ENCODE measurements at places on chromosomes 1 and 21.

DNA sequence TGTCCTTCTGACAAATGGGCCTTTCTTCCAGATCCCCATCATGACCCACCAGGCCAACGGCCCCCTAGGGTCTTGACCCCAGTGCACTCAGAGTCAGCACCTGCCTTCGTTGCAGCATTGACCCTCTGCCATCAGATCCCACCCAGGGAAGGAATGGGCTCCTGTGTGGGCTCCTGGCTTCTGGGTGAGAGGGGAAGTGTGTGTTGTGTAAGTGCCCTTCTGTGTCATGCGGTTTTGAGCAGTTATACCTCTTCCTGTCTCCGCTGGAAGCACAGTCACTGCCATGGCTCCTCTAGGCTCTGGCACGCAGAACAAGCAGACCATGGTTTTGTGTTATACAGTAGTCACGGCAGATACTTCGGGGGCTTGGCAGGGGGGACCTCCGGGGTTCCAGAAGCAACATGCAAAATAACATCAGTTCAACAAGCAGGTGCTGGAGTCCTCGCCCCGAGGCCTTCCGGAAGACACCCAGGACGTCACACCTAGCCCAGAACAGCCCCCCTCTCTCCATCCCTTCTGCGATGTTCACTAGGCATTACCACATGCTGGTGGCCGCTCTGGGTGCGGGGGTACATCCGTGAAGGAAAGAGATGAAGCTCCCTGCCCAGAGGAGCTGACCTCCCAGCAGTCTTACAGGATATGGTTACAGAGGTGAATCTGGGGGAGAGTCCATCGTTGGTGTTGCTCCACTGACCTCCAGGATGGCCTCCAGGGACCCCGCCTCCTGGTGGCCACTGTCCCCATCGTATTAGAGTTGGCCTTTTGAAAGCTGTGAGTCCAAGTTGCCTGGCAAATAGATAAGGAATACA, 17.4 kb upstream of the KCNAB2 start:
- DNase-seq: peak; percentile 66

DNA sequence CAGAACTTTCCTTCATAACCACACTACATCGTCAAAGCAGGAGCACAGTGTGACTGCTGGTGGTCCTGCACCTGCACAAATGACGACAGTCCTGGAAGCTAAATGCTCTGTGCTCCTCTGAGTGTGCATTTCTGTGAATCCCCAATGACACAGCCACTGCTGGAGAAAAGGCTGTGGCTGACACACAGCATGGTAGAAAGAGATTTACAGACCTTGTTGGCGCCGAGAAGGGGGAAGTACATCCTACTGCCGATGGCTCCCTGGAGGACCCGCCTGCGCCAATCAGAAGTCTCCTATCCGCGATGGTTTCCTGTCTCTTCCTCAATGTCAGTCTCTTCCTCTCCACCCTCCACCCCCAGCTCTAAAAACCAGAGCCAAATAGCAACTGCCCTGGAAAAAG, 115.4 kb upstream of the RAB4A start:
- peak; percentile 20 for DNase-seq

DNA sequence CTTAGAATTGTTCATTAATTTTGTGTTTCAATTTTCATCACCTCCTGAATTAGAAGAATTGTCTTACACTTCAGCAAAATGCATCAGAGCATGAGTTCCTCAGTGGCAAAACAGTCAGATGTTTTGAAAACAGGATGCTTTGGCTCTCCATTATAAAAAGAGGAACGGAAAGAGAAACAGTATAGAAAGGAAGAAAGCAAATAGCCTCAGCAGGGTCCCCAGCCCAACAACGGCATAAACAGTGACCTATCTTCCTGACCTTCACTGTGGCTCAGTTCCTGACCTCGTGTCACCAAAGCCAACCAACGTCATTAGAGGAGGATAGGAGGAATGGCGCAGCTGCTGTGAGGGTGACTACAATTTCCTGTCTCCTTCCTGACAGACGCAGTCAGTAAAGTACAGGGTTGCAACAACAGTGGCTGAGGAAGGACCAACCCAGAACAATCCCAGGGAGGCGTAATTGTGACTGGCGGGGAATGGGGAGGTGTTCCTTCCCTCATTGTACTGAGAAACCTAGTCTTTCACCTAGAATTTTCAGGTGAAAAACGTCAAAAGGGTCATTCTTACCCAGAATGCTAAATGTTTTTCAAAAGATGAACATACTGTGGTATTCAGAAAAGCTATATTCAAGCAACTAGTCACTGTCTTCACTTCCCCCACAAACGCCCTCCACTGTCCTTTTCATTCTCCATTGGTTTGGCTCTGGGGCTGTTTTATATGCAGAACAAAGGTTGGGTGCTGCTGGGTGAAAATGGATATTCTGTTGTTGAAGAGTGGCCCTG, 197.9 kb upstream of the SGIP1 start:
- DNase-seq: peak; percentile 93

GRCh38 chr21:24910591-24910990, 696.7 kb downstream of the MRPL39 start:
- DNase-seq: no peak

- no peak for DNase-seq
These were observed 103.2 kb downstream of the SGIP1 start for GRCh38 chr1:66637146-66637545.

DNA sequence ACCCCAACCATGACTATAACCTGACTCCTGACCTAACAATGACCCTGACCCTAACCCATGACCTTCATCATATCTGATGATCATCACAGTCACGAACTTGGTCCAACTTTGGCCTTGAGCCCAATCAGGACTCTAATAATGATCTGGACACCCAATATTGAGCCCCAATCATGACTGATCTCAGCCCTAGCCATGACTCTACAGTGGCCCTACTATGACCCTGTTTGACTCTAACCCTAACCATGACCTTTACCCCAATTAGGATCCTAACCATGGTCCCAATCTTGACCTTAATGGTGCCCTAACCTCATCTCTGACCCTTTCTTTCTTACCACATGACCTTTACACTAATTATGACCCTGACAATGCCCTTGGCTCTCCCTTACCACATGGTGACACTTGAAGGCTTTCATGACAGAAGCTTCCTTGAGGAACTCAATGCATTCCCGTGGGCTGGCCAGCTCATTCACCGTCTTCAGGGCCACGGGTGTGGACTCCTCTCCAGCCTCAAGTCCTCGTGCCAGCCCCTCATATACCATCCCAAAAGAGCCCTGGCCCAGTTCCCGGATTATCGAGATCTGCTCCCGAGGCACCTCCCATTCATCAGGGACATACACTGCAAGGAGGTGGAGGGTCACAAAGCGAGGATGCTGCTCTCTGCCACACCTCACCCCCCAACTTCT, 16.2 kb downstream of the INSRR start:
- DNase-seq: no peak

- no peak for DNase-seq
These were observed 666 bp upstream of the BEND5 start for GRCh38 chr1:48777219-48777895.

DNA sequence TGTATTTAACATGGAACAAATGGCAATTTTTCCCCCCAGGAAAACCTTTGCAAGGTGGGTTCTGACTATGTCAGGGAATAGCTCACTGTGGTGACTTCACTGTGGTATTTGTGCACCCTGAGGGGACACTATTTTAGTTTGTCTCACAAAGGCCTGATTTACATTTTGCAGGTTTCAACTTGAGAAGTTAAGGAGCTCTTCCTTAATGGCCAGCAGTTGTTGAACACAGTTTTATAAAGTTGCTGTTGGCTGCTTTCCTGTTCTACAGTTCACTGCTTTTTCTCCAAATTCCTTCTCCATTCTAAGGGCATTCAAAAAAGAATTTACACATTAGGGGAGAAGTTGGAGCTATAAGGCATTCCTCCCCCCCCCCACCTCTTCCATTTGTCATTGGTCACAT, 4.6 kb downstream of the LAMC1 start:
- no peak for DNase-seq

DNA sequence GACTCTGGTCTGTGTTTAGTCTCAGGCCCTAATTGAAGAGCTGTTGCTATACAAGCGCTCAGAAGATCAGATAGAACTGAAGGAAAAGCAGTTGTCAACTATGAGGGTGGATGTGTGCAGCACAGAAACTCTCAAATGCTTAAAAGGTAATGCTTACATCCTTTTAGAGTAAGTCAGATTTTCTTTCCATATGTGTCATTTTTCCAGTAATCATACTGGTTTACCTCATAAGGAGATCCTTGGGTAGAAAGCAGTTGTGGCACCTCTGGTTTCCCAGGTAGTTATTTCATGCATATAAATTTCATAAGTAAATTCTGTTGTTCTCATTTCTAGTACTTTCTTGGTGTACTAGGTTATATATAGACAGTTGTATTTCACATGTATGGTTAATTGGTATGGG, 43.0 kb upstream of the TARS2 start:
- no peak for DNase-seq

DNA sequence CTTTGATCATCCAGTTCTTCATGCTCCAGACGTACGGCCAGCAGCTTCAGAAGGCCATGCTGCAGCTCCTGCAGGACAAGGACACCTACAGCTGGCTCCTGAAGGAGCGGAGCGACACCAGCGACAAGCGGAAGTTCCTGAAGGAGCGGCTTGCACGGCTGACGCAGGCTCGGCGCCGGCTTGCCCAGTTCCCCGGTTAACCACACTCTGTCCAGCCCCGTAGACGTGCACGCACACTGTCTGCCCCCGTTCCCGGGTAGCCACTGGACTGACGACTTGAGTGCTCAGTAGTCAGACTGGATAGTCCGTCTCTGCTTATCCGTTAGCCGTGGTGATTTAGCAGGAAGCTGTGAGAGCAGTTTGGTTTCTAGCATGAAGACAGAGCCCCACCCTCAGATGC, 32.5 kb downstream of the MX1 start:
- no peak for DNase-seq

DNA sequence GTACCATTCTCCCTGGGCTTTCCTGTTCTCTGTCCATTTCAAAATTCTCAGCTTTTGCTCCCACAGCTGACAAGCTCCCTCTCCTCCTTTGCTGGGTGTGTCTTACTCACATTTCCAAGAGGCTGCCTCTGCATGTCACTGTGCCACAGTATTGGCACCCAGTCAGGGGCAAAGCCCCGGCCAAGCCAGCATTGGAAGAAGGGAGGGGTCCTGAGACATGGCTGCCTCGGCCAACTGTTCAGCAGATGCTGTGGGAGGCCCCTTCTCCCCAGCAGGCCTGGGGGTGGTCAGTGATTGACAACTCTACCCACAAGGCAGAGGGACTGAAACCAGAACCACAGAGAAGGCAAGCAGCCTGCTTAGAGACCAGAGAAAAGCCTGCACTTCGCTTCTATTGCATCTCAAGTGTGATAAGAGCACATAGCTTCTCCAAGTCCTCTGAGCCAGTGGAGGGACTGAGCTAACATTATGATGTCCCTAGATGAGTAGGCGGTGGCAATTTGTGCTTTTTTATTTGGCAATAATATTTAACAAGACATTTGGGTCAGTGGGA, 294.1 kb downstream of the SIPA1L2 start:
- DNase-seq: no peak

- DNase-seq: no peak
These were observed 10.8 kb downstream of the LRRC8D start for GRCh38 chr1:89831462-89832120.

GRCh38 chr21:45439161-45439872, 34.4 kb downstream of the COL18A1 start:
- DNase-seq: peak; percentile 83

DNA sequence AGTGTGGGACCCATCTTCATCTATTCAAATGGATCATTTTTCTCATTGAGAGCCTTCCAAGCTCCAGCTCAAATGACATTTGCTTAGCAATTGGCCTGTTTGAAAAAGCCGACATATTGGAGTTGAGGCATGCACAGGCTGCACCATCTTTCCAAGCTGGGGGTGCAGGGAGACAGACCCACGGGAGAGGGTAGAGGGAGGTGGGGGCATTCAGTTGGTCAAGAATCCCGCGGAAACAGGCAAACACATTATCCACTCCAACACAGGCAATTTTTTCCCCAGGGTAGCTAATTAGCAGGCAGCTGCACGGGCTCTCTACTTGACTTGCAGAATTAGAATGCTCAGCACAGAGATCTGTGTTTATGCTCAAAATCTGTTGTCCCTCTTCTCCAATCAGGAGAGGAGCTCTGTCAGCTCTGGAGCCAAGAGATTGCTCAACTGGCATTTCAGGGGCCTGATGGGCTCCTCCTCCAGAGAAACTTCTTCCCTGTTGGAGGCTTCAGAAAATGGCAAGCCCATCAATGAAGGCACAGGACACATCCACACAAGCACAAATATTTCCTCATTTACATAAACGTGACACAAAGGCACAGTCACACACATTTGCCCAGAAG, 267.8 kb downstream of the FOXD2 start:
- no peak for DNase-seq

GRCh38 chr1:8685463-8685862, 132.0 kb downstream of the RERE start:
- no peak for DNase-seq

- DNase-seq: no peak
These were observed 648 bp downstream of the ATP5PF start for GRCh38 chr21:25733859-25734653.

GRCh38 chr1:6473974-6474814, 8.2 kb upstream of the TNFRSF25 start:
- DNase-seq: no peak

DNA sequence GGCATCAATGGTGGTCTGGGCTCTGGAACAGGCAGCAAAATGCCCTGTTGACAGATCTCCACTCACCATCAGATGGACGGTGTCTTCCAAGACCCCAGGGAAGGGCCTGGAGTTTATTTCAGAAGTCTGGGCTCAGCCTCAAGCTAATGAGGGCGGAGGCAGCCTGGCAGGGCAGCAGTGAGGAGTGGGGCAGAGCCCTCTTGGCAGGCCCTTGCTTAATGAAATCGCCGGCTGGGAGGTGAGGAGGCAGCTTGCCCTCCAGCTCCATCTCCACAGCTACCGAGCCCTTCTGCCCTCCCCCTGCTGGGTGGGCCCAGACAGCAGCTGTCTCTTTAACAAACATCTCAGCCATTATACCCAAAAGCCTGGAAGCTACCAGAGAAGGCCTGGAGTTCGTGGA, 22.0 kb upstream of the GRIK3 start:
- no peak for DNase-seq

DNA sequence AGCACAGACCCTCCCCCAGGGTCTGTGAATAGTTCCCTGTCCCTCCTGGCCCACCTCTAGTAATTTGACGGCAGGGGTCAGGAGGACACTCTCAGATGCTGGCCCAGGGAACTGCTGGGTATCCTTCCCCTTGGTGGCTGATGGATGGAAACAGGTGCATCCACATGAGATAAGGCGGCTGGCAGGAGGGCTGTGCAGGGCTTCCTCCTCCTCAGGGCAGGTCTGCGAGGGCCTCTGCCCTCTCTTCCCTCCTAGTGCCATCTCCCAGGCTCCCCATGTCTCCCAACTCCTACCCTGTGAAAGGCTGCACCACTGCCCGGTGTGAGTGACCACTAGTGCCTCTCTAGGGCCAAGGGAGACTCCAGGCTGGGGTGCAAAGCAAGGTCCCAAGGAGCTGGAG, 123.9 kb downstream of the GLIS1 start:
- no peak for DNase-seq

GRCh38 chr1:27383039-27383605, at the start of gene CD164L2:
Gene CD164L2 (minus strand): TSS chr1:27383333. CDS start chr1:27383239, 94 bp downstream.
- DNase-seq: peak; percentile 17

Data from CD4-positive, alpha-beta T cell treated with Interleukin-15 for 4 hours (primary cell).